ENCODE measurements at places on chromosomes 16 and 17. TPM values are rescaled to one million over a fixed set of nuclear protein-coding genes. Genes with fewer than 3 reads are reported as not detected.

- no peak for DNase-seq
These were observed 84.6 kb downstream of the MRTFB start for GRCh38 chr16:14155572-14156190.

GRCh38 chr17:35870906-35871819, 2.5 kb upstream of the HEATR9 start:
- no peak for DNase-seq

DNA sequence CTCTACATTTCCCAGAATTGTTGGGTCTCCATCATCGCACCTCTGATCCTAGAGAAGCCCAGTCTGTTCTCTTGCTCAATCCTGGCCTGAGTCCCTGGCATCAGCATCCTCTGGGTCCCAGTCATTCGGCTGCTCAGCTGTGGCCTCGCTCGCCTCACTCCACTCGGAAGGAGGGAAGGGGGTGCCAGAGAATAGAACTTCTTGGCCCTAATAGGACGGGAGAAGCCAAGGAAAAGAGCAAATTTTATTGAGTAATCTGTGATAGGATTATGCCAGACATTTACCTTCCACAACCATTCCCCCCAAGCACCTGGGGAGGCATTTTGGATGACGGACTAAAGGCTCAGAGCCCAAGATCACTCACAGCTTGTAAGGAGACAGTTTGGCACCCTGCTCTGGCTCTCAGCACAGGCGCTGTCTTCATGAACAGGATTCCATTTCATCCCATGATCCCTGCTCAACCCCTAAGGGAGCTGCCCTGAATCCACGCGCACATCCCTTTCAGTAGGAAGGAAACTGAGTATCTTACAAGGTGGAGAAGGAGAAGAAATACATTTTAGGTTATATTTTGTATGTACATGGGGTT, 498 bp upstream of the CLEC10A start:
- no peak for DNase-seq

- peak; percentile 66 for DNase-seq
These were observed 9.7 kb downstream of the RMI2 start for GRCh38 chr16:11354733-11355574.

DNA sequence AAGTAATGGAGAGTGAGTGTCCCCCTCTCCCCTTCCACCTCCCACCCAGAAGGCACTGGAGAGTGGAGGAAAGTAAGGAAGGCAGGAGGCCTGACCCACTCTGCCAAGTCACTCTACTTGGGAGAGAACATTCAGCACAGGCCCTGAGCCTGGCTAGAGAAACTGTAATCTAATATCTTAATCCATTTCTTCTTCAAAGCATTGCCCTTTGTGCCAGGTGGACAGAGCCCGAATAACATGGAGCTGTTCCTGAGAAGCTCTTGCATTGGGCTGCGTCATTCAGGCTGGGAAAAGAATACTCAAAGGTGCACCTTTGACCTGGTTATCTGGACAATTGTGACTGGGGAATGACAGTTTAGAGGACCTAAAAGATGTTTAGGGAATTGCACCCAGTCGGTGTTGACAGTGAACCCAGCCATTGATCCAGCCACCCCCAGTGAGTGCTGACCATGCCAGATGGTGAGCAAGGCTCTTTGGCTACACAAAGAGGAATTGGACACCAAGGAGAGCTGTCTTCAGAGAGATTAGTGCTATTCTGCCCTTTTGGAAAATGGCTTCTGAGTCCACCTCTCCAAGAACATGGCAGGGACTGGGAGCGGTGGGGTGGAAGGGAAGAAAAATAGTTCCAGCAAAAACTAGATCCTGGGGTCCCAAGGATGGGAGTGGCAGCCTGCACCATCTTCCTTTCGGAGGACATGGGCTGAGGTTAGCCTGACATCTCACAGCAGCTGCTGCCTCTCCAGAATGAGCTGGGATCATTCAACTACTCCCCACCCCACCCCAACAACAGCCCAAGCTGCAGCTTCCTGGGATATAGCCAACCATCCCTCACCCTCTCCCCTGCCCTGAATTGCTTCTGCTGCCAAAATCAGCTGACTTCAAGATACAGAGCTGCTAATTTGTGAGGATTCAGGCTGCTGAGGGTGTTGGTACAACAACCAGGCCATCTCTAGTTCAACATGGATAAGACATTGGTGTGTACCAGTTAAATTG, 11.6 kb upstream of the NOG start:
- no peak for DNase-seq

DNA sequence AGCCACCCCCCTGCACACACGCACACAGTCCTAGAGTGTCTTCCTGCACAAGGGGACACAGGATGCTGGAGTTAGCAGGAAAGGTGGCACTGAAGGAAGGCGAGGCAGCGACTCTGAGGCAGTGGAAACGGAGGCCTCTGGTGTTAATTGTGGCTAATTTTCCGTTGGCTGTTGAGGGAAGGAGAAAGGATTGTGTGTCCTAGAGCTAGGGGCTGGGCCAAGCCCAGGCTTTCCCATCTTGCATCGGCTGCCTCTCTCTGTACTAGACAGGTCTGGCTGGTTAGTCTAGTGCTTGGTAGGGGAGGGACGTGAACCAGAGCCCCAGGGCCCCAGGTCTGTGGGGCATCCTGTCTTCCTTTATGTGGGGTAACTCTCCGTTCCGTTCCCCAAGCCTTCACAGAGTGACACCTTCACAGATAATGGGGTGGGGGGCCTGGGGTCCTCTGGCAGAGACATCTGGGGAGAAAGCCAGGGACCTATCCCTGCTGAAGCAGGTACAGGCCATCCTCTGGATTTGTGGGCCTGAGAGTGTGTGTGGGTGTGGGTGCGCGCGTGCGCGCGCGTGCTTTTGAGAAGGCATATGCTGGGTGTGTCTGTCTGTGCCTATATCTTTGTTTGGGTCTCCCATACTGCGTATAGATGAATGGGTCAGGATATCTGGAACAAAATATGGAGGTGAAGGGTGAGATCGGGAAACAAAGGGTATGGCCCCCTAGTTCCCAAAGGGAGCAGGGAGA, at the start of gene CHD3:
CHD3 (plus strand) TSS at position 606 of the 737 bp plus-strand sequence. CDS start 212 bp downstream, outside the sequence.
- DNase-seq, result peak; percentile 34

- DNase-seq, result no peak
These were observed 34.4 kb downstream of the HNF1B start for GRCh38 chr17:37710344-37710886.

- DNase-seq, result no peak
These were observed 436.7 kb downstream of the KIF2B start for GRCh38 chr17:54259476-54259875.

- no peak for DNase-seq
These were observed 219.6 kb upstream of the TNRC6C start for GRCh38 chr17:77738751-77739531.

- no peak for DNase-seq
These were observed 131.1 kb downstream of the ZNF423 start for GRCh38 chr16:49724774-49725173.

GRCh38 chr16:8730335-8730915, 56.0 kb downstream of the ABAT start:
- DNase-seq, result no peak

DNA sequence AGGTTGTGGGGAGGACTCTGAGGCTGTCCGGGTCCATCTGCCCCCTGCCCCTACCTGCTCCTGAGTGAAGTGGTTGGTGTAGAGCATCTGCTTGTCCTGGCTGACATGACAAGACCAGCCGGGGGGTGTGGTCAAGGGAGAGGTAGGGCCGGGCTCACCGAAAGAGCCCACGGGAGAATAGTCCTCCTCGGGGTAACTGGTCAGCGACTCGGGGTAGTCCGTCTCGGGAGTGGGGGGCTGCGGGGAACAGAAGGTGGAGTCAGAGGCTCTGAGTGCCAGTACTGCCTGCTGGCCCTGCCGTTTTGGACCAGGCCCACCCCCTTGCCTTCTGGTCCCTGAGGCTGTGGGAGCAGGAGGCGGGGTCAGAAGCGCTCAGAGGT, 27.8 kb downstream of the ARHGAP27 start:
- no peak for DNase-seq

GRCh38 chr17:50928646-50929045, 62.5 kb upstream of the TOB1 start:
- no peak for DNase-seq

- peak; percentile 70 for DNase-seq
These were observed 11.8 kb downstream of the METTL9 start for GRCh38 chr16:21611198-21611555.

MYBBP1A gene
- 47.4 TPM for total RNA-seq

MSLN gene
- 4.5 TPM for total RNA-seq

ACAP1 gene
- 1.4 TPM for total RNA-seq

KRTAP2-3 gene
- not detected for total RNA-seq

ABCC12 gene
- total RNA-seq, result 0.07 TPM

HSBP1 gene
- total RNA-seq, result 16.7 TPM

ABI3 gene
- total RNA-seq, result 0.32 TPM

PIRT gene
- not detected for total RNA-seq

KRTAP4-12 gene
- not detected for total RNA-seq
